ENCODE measurements at places on chromosomes 6 and 20.

GRCh38 chr20:16368645-16369292 lies 204.5 kb downstream of the KIF16B start:
- DNase-seq = no peak

- no peak for DNase-seq
Measured at GRCh38 chr6:25601800-25602673, 50.0 kb upstream of the SCGN start.

DNA sequence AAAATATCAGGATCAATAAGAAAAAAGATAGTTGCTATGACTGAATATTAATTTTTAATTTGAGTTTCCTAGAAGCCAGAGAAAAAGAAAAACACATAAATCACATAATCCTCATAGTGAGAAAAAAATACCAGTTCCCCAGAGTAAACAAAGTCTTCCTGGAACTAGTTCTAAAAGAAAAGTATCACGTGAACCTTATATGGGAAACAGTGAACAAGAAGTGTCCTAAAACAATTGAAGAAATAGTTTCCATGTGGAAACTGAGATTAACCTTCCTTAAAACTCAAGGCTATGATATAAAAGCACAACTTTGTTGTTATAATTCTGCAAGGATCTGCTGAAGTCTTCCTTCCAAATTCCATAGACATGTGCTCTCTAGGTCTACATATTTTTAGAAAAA lies 50.6 kb downstream of the RCAN2 start:
- DNase-seq = no peak

GRCh38 chr20:63772781-63773518 lies 33.4 kb downstream of the SLC2A4RG start:
- no peak for DNase-seq

- no peak for DNase-seq
Measured at GRCh38 chr6:158475344-158476302, 84.3 kb upstream of the TMEM181 start.

DNA sequence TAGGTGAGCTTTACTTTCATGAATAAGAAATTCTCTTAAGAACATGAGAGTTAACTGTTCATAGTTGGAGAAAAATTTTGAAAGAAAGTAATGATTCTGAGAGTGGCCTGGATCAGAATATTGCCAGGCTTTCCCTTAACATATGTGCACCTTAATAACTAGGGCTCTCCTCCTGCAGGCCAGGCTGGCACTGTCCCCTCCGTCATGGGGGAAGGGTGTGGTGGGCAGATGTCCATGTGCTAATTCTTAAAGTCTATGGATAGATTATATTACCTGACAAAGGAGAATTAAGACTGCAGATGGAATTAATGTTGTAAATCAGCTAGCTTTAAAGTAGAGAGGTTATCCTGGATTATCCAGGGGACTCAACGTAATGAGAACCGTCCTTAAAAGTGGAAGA lies 10.9 kb upstream of the KLHL32 start:
- DNase-seq = no peak

DNA sequence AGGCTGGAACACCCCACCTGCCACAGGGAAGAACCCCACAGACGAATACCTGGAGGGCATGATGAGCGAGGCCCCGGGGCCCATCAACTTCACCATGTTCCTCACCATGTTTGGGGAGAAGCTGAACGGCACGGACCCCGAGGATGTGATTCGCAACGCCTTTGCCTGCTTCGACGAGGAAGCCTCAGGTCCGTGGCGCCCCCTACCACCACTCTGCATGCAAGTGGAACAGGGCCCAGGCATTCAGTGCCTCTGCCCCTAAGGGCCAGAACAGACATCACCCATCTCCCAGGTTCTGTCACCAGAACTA lies 6.6 kb downstream of the MYL9 start:
- no peak for DNase-seq

- no peak for DNase-seq
Measured at GRCh38 chr6:1271071-1271763, 40.7 kb upstream of the FOXQ1 start.

DNA sequence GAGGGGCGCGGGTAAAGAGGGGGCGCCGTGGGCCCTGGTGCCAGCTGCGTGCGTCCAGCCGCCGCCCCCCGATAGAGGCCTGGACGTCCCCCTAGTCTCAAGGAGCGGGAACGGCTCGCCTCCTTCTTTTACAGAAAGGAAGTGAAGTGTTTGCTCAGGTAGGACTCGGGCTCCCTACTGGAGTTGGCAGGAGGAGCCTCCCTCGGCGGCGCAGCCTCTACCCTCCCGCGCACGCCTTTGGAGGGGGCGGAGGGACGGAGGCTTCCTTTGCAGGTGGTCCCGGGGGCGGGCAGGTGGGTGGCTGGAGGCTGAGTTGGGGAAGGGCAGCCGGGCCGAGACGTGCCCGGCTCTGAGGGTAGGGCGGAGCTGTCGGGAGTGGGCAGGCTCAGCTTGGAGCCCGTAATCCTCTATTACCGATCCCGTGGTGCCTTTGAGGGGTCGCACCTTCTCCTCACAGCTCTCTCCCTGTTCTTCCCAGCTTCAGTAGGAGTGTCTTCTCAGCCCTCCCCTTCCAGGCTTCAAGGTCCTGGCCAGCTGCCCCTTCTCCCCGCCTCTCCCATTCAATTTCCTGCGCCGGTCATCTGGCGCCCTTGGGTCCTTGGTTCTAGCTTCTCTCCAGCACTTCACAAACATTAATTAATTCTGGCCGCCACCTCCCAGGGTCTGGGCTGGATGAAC lies 728 bp downstream of the ITPR3 start:
- DNase-seq = no peak

DNA sequence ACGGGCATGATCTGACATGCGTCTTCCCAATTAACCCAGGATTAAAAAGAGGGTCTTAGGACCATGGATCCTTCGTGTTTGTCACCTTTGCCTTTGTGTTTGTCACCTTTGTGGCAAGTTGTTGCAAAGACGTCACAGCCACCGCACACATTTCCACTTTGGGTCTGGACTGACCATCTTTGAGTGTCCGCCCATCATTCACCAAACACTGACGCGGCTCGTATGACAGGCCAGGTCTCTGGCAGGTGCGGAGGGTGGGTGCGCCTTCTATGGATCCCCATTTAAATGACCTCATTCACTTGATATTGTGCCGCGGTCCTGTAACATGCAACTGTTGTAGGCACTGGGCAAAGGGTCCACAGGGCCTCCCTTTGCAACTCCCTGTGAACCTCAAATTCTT lies 404.1 kb downstream of the TAF4 start:
- no peak for DNase-seq

DNA sequence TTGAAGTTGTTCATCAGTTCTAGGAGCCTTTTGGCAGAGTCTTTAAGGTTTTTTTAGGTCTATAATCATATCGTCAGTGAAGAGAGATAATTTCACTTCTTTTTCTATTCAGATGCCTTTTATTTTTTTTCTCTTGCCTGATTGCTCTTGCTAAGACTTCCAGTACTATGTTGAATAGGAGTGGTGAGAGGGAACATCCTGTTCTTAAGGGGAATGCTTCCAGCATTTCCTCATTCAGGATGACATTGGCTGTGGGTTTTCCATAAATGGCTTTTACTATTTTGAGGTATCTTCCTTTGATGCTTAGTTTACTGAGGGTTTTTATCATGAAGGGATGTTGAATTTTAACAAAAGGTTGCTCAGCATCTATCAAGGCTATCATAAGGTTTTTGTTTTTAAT lies 109.5 kb downstream of the CLVS2 start:
- no peak for DNase-seq

GRCh38 chr20:51611625-51611890 lies 69.0 kb upstream of the NFATC2 start:
- no peak for DNase-seq

DNA sequence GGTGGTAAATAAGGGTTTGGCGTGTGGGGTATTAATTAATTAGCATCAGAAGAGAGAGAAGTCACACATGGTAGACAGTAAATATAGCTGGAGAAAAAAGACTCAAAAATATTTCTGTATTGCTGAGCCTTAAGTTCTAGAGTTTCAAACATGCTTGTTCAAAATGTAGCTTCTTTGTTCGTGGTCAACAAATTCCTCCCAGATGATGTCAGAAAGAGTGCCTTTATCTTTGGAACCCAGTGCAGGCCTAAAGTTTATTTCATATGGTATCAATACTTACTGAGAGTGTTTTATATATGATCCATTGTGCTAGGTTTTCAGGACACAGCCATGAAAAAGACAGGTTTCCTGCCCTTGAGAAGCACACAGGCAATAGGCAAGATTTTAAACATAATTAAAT lies 18.3 kb downstream of the MARCKS start:
- DNase-seq = no peak

DNA sequence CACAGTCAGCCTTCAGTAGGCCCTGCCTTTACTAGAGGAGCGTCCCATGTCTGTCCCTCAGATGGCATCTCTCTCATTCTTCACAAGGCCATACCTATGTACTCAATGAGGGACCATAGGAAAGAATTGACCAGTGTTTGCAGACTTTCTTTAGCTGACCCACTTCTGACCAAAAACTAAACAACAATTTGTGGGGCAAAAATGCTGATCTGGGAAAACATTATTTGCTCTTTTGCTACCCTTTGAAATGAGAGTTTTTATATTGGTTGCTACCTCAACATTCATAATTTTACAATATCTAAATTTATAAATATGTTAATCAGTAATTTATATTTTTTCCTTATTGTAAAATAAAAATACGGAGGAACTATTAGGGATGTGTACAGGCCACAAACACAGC lies 539.4 kb upstream of the GJE1 start:
- DNase-seq = no peak

DNA sequence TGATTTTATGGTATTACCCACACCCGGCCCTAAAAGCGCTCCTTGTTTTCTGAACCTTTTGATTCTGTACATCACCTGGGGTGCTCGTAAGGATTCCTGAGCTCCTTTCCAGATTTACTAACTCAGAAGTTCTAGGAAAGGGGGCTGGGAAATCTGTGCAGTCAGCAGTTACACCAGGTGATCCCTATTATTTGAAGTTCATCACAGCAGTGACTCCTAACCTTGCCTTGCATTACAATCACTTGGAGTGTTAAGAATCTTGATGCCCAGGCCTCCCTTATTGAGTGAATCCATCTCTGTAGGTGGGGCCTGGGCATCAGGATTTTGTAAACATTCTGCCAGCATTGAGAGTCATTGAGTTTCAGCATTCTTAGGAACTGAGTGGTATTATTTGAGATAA lies 44.7 kb downstream of the BMP6 start:
- no peak for DNase-seq

DNA sequence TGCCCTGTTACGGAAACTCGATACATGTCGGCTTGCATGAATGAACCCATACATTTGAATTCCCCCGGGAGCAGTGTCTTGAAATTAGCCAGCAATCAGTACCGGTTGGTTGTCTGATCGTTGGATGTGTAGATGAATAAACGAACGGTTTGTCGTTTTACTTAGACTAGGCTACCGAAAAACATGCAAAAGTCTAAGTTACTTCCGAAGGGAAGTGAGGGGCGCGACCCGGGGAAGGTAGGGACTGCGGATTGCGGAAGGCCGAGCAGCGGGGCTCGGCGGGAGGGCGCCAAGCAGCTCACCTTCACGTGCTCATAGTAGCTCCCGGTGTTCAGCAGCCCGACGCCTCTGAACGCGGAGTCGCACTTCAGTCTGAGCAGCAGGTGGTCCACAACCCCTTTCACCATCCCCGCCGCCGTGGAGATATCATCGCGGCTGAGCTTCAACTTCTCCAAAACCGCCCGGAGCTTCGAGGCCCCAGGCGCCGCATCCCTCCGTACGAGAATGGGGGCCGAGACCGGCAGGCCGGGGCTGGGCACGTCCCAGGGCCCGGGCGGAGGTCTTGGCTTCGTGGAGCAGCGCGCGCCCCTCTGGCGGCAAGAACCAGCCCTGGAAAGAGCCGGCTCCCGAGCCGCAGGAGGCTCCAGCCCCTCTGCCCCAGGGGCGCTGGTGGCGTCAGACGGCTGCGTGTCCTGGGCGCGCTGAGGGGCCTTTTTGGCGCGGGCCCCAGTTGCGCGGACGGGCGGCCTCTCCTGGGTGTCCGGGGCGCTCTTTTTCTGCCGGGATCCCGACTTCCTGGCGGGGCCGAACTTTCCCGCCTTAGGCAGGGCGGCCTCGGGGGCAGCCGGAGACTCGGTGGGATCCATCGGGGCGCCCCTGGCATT lies 632 bp downstream of the CGAS start:
- peak; percentile 17 for DNase-seq

GRCh38 chr20:25247518-25247955 lies 348 bp upstream of the PYGB start:
- DNase-seq = no peak

GRCh38 chr20:58682656-58683531 lies 9.7 kb upstream of the NPEPL1 start:
- no peak for DNase-seq

- no peak for DNase-seq
Measured at GRCh38 chr20:20685635-20686034, 26.8 kb downstream of the RALGAPA2 start.

DNA sequence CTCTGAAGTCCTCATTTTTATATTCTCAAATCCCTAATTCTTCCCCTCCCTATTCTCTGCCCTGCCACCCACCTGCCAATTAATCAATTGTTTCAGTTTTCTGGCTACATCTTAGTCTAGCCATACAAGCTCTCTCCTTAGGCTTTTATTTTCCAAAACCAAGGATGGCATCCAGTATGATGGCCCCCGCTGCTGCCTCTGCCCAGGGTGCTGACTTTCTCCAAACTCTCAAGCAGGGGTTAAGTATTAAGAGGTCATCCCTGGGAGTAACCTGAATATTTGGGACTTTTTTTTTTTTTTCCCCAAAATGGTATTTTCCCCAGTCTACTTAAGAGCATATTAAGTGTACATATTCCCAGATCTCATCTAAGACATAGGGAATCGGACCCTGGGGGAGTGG lies 183.8 kb downstream of the DHX35 start:
- DNase-seq = no peak

DNA sequence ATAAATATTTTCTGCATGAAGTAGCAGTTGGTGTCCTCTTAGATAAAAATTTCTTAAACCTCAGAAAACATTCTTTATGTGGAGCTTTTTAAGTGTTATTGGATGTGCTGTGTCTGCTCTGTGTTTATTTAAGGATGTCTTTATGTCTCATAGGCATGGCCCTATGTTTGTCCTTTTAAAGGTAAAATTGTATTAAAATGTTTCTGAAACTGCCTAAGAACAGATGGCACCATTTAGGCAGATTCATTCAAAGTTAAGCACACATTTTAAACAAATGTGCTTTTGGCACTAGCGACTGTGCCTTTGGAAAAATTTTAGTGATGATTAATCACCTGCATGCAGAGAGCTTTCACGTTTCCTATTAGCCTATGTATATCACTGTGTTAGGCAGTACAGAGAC lies 125.2 kb downstream of the KIF6 start:
- DNase-seq = no peak

DNA sequence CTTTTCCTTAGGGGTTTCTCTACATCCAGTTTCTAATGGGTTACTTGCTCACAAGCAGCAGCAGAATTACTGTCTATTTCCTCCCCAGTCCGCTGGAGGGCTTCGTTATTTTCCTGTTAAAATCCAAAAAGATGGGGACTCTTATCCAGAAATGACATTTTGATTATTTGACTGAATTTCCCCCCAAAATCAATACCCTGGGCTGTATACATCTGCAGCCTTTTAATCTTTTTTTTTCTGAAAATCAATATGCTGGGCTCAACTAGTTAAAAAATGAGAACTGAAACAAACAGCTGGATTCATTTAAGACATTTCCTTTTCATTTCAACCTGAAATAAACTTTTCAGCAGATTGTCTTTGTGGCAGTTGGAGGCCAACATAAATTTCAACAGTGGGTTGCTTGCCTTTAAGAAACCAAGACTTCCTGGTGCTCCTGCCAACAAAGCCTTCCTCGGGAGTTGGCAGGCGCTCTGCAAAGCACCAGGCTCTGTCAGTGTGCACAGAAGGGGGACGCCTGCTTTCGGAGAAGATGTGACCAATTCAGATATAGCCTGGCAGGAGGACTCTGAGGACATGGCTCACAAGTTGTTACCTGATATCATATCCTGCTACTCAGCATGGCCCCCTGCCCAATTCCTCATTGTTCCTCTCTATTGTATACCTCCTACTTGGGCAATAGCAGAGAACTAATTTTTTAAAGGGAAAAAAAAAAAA lies 204.7 kb upstream of the ARG1 start:
- DNase-seq = no peak

All from stimulated activated CD4-positive, alpha-beta T cell treated with anti-CD3 and anti-CD28 coated beads, Interleukin-1b, Interleukin-23, amount 100 ng/mL, for 1 hour (primary cell).